Hematopoietic multipotent progenitor cell treated with erythropoietin and hydrocortisone succinate and interleukin-3 and kit ligand, for 15 days (in vitro differentiated cells): ENCODE measurements at places on chromosomes 16 and 17.

DNA sequence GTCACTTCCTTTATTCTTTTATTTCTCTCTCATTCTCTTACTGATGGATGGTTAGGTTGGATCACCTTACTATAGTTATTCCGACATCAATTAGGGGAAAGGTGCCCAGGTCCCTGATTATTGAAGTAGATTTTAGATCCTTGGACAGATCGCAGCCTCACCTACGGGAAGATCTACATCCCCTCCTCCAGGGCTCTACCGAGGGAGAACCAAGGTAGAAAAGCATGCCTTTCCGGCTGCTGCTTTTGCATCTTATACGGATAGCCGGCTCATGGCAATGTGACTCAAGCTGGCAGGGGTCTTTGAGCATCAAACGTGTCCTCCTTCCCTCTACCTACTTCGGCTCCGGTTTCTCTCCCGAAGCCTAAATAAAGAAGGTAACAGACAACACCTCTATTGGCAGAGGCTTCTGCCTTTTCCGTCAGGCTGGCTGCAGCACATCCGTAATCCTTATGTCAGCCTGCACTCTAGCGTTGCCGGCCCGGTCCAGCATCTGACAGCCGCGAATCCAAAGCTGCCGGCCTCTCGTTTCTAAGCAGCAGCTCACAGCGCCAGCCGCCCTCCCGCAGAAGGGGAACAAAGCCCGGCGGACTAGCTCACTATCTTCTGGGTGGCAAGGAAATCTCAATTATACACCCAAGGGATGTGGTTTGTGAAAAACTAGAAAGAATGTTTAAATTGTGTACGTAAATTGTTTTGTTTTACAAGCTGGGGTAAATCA is 46.9 kb downstream of the IRX6 start:
- DNase-seq, result no peak

DNA sequence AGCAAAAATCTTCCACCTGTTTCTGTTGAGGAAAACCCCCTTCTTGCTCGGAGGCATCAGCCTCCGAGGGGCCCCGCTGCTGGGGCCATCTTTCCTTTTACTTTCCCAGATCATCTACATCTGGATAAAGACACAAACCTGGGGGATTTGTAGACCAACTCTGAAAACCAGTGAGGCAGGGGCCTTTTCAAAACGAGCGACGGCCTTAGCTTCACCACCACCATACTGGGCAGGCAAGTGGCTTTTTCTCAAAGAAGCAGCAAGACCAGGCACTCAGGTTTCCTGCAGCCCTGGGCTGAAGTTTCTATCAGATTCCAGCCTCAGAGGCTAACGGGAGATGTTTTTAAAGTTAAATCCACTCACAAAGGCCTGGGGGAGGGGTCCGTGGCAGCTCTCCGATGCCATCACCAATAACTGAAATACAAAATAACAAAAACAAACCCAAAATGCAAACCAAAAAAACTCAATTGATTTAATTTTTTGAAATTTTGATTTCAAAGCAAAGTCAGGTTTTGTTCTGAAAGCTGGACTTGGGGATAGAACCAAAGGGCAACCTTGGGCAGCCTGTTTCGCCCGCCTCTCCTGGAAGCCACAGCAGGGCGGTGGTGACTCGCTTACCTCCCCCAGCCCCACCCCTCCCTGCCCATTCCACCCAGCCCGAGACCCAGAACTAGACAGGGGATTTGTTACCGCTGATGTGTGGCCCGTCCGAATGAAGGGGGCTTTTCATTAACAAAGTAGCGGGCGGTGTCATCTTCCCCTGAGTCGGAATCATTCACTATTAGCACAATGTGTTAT is 55.8 kb downstream of the SALL1 start:
- DNase-seq, result no peak

DNA sequence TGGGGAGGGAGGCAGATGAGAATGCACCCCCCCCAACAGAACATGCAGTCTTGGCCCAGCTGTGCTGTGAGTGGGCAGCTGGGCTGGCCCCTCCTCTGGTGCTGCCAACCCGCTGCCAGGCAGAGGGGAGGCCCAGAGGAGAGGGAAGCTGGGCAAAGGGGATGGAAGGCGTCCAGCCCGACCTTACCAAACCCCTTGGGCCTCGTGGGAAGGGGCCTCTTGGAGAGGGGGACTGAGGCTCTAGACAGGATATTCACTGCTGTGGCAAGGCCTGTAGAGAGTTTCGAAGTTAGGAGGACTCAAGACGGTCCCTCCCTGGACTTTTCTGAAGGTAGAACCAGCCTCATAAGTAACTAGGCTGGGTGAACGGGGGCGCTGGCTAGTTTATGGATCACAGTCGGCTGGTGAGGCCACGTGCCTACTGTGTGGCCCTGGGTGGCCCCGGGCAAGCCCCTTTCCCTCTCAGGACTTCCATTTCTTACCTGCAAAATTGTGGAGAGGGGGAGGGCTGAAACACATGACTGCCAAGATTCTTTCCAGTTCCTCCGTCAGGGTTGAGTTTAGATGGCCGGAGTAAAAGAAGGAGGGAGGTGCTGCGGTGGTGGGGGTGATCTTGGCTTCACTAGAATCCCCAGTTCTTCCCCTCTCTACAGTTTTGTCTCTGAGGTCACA is 857 bp upstream of the STAT5A start:
- peak; percentile 41 for DNase-seq

DNA sequence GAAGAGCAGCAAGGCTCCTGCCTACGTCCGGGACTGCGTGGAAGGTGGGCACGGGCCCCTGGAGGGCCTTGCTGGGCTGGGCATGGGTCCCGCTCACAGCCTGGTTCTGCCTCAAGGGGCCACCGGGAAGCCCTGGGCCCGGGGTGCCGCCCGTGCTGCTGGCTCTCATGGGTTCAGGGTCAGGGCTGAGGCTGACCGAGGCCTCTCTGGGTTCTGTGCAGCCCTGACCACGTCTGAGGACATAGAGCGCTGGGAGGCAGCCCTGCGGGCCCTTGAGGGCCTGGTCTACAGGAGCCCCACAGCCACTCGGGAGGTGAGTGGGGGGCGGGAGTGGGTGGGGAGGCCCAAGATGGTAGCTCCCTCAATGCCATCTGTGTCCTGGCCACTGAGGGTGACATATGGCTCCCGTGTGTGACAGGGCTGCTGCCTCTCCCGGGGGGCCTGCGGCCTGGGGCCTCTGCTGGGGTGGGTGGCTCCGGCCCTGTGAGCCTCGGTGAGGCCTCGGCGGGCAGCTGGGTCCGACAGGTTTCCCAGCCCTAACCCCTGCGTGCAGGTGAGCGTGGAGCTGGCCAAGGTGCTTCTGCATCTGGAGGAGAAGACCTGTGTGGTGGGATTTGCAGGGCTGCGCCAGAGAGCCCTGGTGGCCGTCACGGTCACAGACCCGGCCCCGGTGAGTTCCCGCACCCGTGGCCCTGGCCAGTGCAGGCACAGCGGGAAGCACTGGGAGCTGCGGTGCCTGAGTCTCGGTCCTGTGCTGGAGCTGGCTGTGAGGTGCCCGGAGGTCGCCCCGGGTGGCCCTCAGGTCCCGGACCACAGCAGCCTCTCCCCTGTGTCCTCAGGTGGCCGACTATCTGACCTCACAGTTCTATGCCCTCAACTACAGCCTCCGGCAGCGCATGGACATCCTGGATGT is 9.2 kb downstream of the TELO2 start:
- DNase-seq, result no peak

GRCh38 chr16:2275476-2276367 is 7.8 kb upstream of the RNPS1 start:
- no peak for DNase-seq
